ENCODE measurements at places on chromosomes 16 and 17.

- no peak for DNase-seq
Observed at GRCh38 chr17:57869617-57870282, 19.9 kb upstream of the MRPS23 start.

- DNase-seq, result peak; percentile 35
Observed at GRCh38 chr16:29141586-29142324, 156.9 kb downstream of the LAT start.

DNA sequence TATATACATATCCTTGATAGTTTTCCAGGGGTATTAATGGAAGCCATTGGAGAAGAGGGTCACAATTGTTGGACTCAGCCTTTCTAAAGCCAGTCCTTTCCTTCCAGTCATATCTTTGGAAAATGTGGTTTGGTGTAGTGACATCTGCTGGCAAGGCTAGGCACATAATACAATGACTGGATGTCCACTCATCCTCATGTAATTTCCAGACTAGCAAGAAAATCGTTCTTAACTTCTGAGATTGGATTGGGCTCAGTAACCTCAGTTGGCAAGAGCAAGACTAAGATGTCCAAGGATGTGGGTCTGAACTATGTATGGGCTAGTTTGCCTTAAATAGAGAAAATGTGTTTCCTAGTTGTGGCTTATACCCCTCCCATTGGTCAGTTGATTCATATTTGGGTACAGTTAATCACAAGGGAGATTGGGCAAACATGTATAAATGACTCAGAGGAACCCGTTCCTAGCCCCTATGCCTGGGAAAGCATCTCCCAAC, 8.7 kb upstream of the KAT7 start:
- no peak for DNase-seq

DNA sequence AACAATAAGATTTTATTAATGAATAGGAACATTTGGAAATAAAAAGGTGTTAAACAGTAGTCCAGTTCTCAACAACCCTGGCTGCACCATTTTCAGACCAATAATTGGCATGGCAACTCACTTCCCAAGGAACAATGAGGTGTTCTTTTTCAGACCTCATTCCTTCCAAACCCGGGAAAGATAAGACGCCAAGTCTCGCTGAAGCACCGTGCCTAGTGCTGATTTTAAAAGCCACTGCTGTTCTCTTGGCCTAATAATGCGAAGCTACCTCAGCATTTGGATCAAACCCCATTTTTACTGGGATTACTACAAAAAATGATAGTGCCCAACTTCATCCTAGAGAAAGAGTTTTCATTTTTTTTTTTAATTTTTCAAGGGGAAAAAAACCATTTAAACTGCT, 75.2 kb upstream of the NOL11 start:
- DNase-seq, result no peak

GRCh38 chr17:5536866-5537650, 47.3 kb downstream of the NLRP1 start:
- no peak for DNase-seq

- DNase-seq, result no peak
Observed at GRCh38 chr16:14961405-14962186, 13.2 kb upstream of the PDXDC1 start.

DNA sequence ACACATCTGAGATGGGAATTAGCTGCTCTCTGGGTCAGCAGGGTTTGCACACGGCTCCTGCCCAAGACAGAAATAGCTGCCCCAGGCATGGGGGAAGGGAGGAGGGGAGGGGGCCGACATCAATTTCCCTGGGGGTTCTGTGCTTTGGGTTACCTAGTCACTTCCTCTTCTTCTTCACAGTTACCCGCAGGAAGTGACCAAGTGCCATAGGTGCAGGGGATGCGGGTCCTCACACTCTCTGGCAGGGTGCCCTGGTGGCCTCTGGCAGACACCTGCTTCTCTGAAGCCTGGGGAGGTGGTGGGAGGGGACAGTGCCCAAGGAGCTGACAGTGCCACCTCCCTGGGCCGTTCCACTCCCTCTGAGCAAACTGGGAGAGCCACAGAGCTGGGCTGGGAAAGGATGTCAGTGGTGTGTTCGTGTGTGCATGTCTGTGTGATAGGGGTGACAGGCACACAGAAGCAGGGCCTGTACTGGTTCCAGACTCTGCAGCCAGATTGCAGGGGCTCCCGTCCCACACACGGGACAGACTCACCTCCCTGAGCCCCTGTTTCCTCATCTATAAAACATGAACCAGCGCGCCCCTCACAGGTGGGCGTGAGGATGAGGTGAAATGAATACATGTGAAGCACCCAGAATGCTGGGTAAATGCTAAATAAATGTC, 18.2 kb downstream of the SCN4A start:
- DNase-seq, result no peak

GRCh38 chr16:1639282-1639681, 27.1 kb downstream of the CRAMP1 start:
- no peak for DNase-seq

GRCh38 chr17:64355536-64356303, 34.9 kb downstream of the PECAM1 start:
- no peak for DNase-seq

DNA sequence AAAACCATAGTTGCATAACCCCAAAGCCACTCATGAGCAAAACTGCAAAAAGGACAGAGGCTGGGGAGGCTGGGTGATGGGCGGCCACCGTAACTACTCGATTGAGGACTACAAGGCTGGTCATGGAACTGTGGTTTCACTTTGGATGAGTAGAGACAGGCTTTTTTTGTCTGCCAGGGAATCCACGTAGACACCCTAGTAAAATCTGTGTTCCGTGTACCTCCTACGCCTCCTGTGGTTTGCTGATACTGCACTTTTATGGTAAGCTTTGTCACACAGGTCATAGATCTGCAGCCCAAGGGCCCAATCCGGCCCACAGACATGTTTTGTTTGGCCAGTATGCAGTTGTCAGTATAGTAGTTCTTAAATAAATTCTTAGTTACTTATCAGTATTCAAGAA, 2.2 kb upstream of the TLCD3B start:
- DNase-seq, result no peak

DNA sequence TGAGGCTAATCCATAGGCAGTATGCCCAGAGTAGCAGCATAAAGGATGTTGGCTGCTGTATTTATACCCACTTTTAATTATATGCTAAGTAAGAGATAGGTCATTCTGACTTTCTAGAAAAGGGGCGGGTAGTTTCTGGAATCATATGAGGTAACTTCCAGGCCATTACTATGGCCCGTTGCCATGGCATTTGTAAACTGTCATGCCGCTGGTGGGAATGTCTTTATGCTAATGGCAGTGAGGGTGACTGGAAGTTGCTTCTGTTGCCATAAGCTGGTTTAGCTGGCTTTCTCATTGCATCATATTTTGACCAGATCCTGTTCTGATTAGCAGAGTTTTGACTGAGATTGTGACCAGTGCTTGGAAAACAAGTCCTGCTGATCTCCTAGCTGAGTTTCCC, 929.6 kb upstream of the CDH8 start:
- no peak for DNase-seq

GRCh38 chr17:45092911-45093430, 31.9 kb downstream of the NMT1 start:
- DNase-seq, result peak; percentile 85

- no peak for DNase-seq
Observed at GRCh38 chr16:85500220-85500619, 112.9 kb upstream of the GSE1 start.

DNA sequence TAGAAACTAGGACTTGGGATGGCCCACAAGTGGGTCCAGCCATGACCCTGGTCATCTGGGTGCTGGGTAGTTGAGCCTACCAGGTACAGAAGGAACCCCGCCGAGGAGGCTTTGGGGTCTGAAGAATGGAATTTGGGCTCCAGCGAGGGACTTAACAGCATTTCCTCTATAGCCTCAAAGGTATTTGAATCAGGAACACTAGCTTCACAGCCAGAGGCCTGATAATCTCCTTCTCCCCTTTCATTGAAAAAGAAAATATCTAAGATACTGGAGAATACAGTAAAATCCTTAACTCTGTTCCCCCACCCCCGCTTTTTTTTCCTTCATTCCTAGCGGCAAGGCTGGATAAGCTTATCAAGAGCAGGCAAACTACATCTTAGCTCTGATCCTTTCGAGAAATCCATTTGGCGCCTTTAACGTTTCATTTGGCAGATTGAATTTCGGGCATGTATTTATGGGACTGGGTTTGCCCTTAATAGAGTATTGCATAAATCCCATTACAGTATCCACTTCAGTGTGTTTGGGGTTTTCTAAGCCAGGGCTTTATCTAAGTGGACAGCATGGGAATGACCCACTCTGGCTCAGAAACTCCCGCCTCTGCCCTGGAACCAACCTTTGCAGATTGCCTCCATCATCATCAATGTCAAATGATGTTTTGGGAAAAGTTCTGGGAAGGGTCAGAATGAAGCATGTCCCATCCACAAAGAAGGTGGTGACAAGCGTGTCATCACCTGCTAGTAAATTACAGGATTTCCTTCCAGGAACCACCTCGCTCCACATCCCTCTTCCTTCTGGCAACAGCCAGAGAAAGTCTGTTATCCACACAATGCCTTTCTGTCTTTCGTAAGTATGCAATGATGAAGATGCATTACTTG, 36.9 kb downstream of the XYLT1 start:
- DNase-seq, result no peak

DNA sequence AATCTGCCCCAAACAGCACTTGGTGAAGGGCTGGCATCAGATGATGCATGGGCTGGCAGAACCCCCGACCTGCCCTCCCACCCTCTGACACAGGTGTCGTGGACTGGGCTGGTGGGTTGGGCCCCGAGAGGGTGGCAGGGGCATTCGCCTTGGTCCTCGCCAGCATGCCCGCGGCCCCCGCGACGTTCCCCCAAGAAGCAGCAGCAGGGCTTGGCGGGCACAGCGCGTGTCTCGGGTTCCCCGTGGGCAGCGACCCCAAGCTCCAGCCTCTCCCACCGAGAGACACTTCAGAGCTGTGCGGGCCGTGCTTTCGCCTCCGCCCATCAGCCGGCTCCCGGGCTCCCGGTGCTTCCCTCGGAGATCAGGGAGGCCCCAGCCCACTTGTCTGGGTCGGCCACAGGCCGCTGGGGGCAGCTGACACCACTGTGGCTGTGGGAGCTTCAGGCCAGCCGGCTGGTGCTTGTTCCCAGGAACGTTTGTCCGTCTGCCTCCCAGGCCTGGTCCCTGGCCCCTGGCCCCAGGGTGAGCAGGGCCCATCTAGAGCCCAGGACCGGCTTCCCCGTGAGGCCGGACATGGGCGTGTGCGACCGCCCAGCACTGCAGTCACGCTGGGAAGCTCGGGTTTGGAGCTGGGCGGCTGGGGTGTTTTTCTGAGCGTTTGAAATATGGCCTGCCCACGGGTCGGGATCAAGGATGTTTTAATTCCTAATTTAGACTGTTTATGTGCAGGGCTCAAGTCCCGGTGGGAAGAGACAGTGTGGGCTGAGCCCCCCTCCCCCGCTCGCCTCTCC, 16.6 kb downstream of the CACNA1H start:
- DNase-seq, result no peak

DNA sequence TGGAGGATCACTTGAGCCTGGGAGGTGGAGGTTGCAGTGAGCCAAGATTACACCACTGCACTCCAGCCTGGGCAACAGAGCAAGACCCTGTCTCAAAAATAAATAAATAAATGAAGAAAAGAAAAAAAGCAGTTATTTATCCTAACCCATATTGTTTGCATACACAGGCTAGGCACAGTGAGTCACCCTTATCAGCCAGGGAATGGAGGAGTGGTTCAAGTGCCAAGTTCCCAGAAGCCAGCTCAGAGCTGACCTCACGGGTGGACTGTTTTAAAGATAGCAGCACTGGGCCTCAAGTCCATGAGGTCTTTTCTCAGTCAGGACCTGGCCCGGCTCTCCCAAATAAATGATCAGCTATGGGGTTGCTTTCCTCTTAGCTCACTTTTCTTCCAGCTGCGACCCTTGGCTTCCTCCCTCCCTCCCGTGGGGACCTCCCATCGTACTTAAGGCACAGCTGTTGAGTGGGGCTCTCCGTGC, 22.6 kb upstream of the MGAT5B start:
- DNase-seq, result no peak

- no peak for DNase-seq
Observed at GRCh38 chr16:1168837-1169236, 15.9 kb downstream of the CACNA1H start.

DNA sequence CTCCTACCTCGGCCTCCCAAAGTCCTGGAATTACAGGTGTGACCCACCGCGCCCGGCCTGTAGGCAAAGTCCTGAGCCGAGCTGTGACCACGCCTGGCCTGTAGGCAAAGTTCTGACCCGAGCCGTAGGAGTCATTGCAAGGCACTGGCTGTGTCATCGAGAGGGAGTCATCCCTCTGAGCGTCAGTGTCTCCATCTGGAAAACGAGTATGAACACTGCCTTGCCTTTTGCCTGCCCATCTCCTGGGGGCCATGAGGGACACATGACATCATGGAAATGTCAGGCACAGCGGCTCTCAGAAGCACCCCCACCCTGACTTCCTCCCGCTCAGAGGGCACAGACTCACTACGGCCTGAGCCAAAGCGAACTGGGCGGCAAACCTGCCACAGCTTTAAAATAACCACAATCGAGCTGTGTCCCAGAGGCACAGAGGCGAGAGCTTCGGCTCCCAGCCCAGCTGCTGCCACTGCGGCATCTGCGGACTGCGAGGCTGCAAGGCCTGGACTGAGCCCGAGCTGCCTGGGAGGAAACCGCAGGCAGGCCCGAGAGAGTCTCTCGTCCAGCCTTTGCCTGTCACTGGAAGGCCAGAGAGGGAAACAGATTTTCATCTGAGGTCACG, 50.8 kb downstream of the RPH3AL start:
- peak; percentile 72 for DNase-seq

GRCh38 chr17:3271072-3271848, 26.9 kb downstream of the OR3A1 start:
- no peak for DNase-seq

- DNase-seq, result no peak
Observed at GRCh38 chr17:3528403-3528851, 29.2 kb downstream of the TRPV3 start.

GRCh38 chr16:66171578-66171977, 194.9 kb upstream of the CDH5 start:
- no peak for DNase-seq

DNA sequence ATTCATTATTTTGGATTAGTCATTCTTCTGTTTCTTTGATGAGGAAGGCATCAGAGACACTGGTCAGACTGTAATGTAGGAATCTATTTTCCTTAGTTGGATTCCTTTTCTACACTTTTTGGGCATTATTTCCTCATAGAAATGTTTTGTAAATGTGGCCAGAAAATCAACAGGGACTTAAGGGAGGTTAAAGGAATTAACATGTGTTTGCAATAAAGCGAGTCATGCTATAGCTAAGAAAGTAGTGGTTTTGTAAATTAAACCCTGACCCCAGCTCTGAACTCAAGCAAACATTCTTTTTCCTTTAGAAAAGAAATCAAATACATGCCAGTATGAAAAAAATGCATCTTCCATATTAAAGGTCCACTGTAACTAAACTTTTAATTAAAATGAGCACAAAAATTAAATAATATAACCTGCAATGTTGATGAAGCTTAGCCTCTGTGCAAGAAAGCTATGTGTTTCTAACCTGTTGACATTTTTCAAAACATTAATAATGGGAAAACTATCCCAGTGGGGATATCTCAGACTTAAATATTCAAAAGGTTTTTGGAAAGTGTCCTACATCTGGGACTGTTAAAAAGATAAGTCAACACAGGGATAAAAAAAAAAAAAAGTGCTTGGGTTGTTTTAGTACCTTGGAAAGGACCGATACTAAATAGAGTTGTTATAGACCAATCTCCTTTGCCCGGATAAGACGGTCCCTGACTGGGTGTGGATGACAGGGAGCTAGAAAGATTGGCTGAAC, 428.0 kb downstream of the CA10 start:
- DNase-seq, result no peak
